ENCODE measurements at places on chromosomes 4 and X.

GRCh38 chr4:98528882-98529281 is 129.5 kb downstream of the TSPAN5 start:
- DNase-seq: no peak

DNA sequence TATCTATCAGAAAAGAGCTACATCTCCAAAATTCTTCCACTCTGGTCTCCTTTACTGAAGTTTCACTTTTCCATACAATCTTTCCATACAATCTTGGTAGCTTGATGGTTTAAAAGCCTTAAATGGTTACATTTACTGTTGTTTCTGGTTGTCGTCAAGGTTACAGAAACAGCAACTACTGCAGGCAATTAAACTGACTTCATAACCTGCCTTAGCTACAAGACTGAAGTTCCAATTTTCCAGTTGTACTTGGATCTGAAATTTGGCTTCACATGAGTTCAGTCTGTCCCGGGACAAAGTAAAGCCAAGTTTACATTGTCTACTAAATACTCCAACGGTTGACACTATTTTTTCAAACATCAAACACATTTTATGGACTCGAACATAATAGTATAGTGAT is 326.4 kb downstream of the ANKRD50 start:
- DNase-seq: no peak

DNA sequence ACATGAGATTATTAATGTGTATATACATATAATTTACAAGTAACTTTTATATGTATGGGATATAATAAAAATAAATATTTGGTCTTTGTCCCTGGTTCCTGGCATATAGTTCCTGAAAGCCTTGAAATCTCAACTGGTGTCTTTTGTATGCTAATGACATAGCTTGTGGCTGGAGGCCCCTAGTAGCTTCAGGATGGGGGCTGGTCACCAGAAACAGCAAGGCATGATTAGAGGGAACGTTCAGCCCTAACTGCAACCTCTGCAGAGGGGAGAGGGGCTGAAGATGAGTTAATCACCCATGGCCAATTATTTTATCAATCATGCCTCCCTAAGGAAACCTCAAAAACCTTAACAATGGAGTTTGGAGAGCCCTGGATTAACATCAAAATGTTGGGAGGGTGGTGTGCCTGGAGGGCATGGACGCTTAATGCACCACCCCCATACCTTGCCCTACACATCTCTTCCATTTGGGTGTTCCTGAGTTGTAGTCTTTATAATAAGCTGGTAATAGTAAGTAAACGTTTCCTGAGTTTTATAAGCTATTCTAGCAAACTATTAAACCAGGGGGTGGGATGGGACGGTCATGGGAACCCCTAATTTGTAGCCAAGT is 21.3 kb downstream of the PIN4 start:
- DNase-seq: no peak

DNA sequence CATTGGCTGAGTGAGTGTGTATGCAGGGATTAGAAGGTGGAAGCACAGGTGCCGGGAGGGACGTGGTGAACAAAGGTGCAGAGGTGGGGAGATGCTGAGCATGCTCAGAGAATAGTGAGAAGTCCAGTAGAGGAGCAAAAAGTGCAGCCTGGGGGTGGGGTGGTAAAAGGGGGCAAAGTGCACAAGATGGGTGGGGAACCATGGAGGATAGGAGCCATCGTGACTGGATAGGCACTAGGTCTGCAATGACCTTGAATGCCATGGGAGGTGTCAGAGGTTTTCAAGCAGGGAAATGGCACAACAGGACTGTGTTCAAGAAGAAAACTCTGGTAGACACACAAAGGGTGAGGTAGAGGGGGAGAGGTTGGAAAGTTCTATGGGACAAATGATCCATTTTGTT is 6.6 kb upstream of the DDX3X start:
- DNase-seq: no peak

GRCh38 chr4:119598521-119598920 is 30.1 kb downstream of the PDE5A start:
- no peak for DNase-seq

- no peak for DNase-seq
These were observed 72.5 kb downstream of the DDIT4L start for GRCh38 chr4:100117750-100118149.

GRCh38 chr4:83197555-83198235 is 83.2 kb upstream of the PLAC8 start:
- no peak for DNase-seq

DNA sequence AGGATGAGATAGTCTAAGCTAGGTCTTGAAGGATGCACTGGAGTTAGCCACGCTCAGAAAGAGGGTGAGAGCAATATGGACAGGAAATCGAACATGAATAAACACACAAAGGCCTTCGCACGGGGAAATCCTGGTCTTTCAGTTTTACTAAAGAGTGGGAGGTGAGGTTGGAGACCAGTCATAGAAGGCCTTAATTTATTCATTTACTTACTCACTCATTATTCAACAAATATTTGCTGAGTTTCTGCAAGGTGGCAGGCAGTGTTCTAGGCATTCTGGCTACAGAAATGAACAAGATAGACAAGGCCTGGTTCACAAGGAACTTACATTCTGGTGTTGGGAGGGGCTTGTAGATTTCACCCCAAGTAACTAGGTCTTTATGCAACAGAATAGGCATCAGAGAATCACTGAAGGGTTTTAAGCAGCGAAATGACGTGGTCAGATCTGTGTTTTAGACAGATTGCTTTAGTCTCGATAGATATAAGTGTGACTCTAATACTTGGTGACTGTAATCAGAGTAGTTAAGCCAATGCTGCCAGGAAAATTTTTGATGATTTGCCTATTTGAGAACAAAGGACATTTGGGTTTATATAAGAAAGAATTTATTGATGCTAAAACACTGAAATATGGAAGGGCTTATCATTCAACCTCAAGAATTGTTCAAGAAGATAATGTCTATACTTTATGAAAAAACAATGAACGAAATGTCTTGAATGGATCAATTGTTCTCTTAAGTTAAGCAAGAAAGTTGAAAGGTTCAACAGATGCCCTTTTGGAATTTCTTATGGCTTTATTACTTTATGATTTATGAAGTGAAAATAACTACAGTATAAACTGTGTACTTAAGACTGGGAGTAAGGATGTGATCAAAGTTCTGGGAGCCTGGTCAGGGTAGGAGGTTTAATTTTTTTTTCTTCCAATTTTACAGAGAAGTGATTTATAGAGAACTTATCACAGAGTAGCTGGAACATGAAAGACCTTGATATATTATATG is 184.4 kb upstream of the CASK start:
- DNase-seq: no peak
